ENCODE measurements at places on chromosomes 11 and 22.

GRCh38 chr22:18114976-18115652, 4.5 kb downstream of the TUBA8 start:
- DNase-seq, result no peak

- DNase-seq, result no peak
Measured at GRCh38 chr11:130876931-130877915, 39.1 kb downstream of the SNX19 start.

GRCh38 chr11:30113326-30113898, 96.6 kb upstream of the KCNA4 start:
- no peak for DNase-seq

- no peak for DNase-seq
Measured at GRCh38 chr22:44737406-44738346, 14.7 kb upstream of the ARHGAP8 start.
